Stimulated activated CD4-positive, alpha-beta T cell treated with anti-CD3 and anti-CD28 coated beads, Interleukin-15, amount 100 ng/mL, for 1 hour (primary cell): ENCODE measurements at places on chromosomes 3 and 15.

- DNase-seq, result no peak
Measured at GRCh38 chr3:159439346-159439745, 549.3 kb upstream of the IL12A start.

DNA sequence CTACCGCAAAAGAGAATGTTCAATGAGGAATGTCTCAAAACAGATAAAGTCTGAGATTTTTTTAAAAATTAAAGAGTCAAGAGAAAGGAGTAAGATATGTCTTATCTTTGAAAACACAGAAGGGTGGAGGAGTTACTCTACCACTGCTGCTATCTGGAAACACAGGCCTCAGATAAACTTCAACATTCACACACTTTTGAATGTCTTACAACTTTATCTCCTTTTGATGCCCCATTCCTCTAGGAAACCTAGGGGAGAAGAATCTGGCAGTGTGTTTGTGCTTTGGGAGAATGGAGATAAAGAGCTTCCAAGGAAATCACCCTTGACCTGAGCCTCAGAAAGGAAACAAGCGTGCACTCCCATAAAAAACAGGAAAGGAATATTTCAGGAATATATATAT lies 468.2 kb downstream of the PLOD2 start:
- no peak for DNase-seq

- DNase-seq, result no peak
Measured at GRCh38 chr3:187520027-187520945, 149.9 kb downstream of the SST start.

DNA sequence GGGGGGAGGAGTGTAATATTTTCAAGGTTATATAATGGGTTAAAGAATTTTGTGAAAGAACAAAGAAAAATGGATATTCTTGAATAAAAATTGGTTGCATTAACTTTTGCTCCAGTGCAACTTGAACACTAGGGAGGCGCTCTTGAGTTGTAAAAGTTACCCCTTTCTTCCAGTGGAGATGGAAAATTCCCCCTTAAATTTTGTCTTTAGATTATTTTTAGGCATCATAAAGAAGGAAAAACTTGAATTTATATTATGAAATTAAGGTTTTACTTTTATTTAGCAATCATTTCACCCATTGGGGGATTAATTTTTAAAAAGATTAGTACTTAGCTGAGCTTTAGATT lies 550 bp upstream of the CHD2 start:
- no peak for DNase-seq

DNA sequence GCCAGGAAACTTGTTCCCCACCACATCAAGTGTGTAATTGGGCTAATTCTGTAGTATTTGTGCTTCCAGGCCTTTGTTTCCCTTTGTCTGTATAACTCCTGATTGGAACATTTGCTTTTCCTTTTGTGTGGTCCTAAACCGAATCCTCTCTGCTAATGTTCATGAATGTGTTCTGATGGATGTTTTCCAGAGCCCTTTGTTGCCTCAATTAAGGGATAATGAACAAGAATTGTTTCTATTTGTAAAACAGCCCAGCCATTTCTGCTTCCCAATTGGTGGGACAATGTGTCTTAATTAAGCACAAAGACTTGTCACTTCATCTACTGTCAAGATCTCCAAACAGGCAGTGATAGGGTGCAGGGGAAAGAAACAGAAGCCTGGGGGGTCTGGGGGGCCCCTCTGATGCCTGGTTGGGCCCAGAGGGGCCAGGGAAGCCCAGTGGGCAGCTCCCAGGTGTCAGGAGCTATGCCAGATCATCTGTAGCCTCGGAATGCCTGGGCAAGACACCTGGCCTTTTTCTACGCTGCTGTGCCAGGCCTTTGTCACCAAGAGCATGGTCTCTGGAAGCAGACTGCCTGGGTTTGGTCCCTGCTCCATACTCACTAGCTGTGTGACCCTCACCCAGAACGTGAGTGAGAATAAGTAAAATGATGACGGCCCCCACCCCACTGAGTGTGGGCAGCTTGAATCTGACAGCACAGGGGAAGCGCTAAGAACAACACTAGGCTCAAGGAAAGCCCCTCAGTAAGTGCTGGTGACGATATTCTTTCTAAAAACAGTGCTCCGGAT lies 116.6 kb upstream of the PRR20G start:
- DNase-seq, result no peak

- no peak for DNase-seq
Measured at GRCh38 chr3:157086060-157086750, 73.7 kb downstream of the CCNL1 start.

DNA sequence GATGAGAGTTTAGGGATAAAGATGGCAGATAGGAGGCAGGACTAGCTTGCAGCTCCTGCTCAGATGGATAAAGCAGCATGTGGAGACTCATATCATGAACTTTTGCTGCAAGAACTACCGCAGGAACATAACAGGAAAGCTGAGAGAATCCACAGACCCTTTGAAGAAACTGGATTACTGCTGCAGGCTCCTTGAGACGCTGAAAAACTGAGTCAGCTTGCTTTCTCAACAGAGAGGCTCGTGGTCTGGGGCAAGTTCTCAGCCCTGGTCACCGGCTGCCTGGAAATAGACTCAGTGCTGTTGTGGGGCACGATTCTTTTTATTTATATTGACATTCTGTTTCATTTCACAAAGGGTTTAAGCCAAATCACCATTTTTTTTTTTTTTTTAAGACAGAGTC lies 28.8 kb upstream of the TRIM59 start:
- DNase-seq, result no peak

GRCh38 chr15:90103701-90104329 lies 1.5 kb upstream of the IDH2 start:
- no peak for DNase-seq

DNA sequence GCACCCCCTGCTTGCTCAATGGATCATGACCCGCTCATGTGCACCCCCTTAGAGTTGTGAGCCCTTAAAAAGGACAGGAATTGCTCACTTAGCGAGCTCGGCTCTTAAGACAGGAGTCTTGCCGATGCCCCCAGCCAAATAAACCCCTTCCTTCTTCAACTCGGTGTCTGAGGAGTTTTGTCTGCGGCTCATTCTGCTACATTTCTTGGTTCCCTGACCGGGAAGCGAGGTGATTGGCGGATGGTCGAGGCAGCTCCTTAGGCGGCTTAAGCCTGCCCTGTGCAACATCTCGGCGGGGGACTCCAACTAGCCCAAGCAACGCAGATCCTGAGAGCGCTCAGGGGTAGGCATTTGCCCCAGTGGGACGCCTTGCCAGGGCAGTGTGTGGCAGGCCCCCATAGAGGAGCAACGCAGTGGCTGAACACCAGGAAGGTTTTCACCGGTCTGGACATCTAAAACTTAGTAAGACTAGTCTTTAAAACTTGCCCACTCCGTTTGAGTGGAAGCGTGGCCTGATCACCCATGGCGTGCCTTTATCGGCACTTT lies 9.5 kb downstream of the SLCO2A1 start:
- DNase-seq, result no peak

DNA sequence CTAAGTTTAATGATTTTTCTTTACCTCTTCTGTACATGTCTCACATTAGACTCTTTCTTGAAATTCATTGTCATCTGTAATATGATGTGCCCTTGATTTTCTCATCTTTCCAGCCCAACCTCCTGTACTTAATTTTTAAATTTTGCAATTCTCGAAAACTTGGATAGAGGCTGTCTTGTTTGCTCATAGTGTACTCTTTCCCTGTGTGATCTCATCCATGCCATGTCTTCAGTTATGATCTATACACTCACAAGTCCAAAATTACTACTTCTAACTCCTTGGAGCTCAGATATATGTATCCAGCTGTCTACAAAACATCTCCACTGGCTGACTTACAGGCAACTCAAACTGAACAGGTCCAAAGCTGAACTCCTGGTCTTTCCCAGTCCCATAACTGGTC lies 42.2 kb downstream of the CD200 start:
- no peak for DNase-seq

DNA sequence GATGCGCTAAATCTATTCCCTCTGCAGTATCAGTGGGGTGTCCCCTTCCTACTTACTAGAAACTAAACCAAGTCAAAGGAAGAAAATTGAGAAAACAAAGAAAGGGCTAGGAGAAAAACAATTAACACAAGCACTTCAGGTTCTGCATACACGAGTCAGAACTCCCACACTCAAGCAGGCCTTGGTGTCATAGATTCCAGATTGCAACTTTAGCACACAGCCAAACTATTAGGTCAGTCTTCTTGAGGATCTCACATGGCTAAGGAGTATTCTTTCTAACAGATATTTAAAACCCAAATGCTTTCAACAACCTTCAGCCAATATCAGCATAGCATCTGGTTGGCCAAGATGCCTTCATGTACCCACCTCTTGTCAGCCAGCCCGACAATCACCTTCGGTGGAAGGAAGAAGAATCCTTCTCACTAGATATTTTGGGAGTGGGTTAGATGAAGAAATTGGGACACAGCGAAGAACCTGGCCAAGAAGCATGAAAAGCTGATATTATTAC lies 340.0 kb downstream of the VPS13C start:
- no peak for DNase-seq

- DNase-seq, result no peak
Measured at GRCh38 chr3:5276934-5277333, 89.4 kb downstream of the EDEM1 start.

DNA sequence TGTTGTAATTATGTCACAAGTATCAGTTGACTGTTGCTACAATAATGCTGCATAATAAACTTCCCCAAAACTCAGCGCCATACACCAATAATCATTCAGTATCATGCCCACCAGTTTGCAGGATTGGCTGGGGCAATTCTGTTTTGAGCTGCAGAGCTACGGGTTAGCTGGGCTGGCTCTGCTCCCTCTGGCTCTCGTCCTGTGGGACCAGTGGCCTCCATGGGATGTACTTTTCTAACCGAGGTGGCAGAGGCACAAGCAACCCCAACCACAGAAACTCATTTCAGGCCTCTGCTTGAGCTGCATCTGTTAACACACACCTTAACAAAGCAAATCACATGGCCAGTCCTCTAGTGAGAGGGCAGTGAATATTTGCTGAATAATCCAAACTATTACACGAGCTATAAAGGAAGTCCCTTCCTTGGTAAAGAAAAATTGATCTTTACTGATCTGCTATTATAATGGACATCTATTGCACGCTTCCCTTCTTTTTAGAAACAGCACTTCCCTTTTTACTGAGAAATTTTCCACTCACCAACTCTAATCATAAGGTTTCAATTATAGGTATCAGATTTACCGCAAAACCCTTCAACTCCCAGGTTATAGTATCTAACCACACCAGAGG lies 10.9 kb upstream of the BCL2A1 start:
- DNase-seq, result no peak

GRCh38 chr15:79316864-79317263 lies 6.0 kb downstream of the TMED3 start:
- DNase-seq, result no peak

GRCh38 chr3:127197300-127198189 lies 4.6 kb downstream of the PRR23E start:
- DNase-seq, result no peak

- DNase-seq, result no peak
Measured at GRCh38 chr15:90495067-90495466, 34.7 kb upstream of the CRTC3 start.

GRCh38 chr3:52795298-52795900 lies 803 bp downstream of the ITIH3 start:
- no peak for DNase-seq

GRCh38 chr15:100947760-100948429 lies 28.7 kb downstream of the LRRK1 start:
- no peak for DNase-seq

- no peak for DNase-seq
Measured at GRCh38 chr15:49731187-49732099, 110.6 kb downstream of the DTWD1 start.

- no peak for DNase-seq
Measured at GRCh38 chr3:141326626-141327025, 41.7 kb upstream of the ZBTB38 start.

DNA sequence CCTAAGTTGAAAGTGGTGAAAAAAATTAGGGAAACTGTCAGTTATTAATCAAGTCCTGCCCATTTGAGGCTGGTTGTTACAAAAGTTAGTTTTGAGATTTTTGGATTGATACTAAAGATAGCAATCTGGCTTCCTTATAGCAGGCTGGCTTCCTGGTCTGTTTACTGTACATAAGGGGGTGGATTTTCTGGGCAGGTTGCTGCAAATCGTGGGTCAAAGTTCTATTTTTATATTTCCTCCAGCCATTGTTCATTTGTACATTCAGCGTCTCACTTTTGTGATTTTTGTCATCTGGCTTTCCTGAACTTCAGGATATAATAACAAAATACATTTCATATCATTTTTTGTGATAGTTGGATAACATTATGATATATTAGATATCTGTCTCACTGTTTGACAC lies 49.5 kb downstream of the CLDN1 start:
- no peak for DNase-seq

GRCh38 chr3:40190056-40190455 lies 119.5 kb upstream of the EIF1B start:
- no peak for DNase-seq

- no peak for DNase-seq
Measured at GRCh38 chr3:138947495-138948121, 591 bp downstream of the FOXL2NB start.

DNA sequence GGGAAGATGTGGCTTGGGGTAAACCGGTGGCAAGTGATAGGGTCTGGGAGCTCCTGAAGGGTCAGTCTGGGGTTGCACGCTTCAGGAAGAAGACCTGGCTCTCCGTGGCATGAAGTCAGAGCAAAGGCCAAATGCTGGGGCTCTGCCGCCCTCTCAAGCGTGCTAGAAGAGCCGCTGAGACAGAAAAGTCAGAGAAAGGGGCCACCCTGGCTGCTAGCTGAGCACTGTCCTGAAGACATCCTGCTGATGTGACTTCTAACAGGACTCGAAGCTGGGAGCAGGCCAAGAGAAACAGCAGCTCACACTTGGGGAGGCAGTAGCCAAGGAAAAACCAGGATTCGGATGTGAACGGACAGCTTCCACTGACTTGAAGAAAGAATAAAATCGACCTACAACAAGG lies 270.4 kb downstream of the OCA2 start:
- DNase-seq, result no peak

DNA sequence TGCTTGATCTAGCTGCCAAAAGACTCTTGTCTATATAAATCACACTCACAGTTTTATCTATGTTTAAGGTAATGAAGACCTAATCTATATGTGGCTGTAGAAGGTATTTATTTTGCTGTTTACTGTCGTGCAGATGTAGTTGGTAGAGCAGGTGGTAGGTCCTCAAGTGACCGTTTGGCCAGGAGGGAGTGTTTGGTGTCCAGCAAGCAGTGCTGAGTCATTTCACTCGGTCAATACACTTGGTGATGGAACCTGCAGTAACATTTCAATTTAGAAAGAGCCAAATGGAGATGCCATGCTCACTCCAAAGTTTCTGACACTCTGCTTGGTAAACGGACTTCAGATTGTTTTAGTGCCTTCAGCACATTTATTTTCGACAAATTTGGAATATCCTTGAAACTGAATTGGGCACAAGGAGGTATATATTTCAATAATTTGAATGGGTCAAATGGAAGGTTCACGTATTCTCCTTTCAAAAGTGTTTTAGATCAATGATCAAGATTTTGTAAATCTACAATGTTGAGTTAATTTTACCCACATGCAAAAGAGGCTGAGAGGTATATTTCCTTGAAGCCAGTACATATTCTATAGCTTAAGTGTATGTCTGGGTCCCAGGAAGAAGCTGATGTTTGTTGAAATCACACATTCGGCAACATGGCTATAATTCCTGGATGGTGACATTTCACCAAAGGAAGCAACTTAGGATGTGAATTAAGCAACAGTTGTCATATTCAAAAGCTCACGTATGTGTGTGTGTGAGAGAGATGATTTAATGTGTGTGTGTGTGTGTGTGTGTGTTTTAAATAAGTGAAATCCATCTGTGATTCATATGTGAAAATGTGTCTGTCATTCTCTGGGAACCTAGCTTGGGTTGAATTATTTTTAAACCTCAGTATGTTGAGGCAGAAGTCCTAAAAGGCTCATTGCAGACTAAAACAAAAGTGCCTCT lies 7.7 kb upstream of the CX3CR1 start:
- no peak for DNase-seq
